Activated naive CD4-positive, alpha-beta T cell treated with anti-CD3 and anti-CD28 coated beads for 36 hours (primary cell): ENCODE measurements at places on chromosomes 6 and 20.

- no peak for DNase-seq
Measured at GRCh38 chr20:24580855-24581254, 111.4 kb downstream of the SYNDIG1 start.

GRCh38 chr6:44806656-44807055, 419.1 kb downstream of the CDC5L start:
- DNase-seq, result no peak

- no peak for DNase-seq
Measured at GRCh38 chr6:44203955-44204354, 12.8 kb upstream of the MYMX start.

GRCh38 chr20:35600176-35600992, 15.2 kb upstream of the SPAG4 start:
- no peak for DNase-seq

DNA sequence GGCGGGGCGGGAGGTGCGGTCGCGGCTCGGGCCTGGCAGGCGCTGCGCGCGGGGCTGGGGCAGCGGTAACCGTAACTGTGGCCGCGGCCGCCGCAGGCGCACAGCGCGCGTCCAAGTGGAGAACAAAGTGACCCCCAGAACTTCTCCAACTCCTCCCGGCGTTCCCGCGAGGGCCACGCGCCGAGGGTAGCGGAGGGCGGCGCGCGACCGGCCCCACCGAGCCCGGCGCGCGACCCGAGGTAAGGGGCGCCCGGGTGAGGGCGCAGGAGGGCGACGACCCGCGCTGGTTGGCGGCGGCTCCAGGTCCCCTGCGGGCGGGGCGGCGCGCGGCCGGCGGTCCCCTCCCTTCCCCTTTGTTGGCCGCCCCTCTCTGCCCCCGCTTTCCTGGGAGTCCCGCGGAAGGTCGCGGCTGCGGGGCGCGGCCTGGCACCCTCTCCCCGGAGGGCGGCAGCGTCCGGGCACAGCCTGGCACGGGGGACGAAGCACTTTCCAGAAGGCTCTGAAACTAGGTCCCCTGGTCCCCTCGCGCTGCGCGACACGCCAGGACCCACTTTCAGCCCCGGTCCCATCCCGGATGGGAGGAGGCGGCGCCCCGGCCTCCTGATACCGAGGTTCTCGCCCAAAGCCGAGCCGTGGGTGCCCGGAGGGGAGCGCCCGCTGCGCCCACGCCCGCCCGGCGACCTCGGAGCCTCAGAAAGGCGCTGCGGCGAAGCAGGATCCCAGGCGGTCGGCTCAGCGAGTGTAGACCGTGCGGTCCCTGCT, at the start of gene TIAM2:
TIAM2 (plus strand) TSS at position 62 of the 762 bp plus-strand sequence. CDS start 133,909 bp downstream, outside the sequence.
- DNase-seq, result peak; percentile 17

DNA sequence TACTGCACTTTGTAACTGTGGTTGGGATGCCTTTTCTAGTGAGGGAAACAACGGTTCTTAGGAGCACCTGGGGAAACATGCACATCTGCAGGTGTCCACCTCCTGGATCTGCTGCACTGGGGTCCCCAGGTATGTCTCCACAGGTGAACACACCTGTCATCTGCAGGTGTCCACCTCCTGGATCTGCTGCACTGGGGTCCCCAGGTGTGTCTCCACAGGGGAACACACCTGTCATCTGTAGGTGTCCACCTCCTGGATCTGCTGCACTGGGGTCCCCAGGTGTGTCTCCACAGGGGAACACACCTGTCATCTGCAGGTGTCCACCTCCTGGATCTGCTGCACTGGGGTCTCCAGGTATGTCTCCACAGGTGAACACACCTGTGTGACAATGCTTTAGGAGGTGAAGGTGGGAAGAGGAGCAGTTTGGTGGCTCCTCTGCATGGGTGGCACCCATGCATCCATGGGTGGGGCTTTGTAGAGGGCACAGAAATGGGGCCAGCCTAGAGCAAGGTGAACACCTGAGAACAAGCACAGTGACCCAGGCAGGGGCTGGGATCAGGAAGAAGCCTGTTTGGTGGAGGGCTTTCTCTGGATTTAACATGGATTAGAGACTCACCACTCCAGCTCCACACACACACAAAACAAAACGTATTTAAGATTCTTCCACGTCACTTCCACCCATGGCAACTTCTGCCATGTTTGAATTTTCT, 206.0 kb upstream of the CDH4 start:
- no peak for DNase-seq

DNA sequence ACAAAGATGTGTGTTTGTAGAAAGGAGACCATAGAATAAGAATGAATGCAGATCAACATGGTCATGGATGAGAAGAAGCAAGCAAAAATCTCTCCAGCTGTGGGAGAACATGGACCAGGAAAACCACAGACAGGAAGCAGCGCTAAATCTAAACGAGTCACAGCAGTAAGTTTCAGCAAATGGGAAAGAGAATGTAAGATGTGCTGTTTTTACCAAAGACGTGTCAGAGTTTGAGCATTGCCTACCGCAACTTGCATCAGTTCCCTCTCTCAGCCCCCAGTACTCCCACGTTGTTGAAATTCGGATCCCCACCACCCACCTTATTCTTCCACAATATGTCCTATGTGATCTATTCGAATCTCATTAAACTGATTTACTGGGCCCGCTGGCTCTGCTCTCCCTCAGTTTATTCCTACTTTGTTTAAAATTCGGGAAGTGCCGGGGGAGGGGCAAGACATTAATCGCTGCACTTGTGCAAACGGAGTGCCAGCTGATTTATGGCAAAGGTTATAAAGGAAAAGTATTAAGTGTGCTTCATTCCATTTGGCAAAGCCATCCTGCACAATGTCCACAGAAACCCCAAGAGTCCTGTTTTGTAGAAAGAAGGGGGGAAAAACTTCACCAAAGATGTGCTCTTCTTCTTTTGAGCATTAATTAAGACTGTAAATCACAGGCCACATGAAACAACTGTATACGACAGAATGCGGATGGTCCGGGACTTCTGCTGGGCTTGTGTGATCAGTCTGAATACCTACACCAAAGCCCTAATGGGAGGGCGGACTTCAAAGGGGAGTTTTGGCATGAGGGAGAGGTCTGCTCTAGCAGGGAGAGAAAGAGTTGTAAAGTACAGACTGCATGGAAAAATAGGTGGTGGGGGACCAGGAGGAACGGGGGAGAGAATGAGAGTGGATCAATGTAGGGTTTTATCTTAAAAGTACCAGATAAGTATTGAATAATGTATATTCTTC, 59.1 kb upstream of the PRDM1 start:
- no peak for DNase-seq

- DNase-seq, result no peak
Measured at GRCh38 chr6:160190973-160191372, 67.6 kb downstream of the SLC22A2 start.
